Hippocampal formation (tissue), 2 donors: ENCODE measurements at places on chromosomes 16 and 17.
A peak's percentile ranks its signal among the peaks of the same experiment; 100 is the strongest.

DNA sequence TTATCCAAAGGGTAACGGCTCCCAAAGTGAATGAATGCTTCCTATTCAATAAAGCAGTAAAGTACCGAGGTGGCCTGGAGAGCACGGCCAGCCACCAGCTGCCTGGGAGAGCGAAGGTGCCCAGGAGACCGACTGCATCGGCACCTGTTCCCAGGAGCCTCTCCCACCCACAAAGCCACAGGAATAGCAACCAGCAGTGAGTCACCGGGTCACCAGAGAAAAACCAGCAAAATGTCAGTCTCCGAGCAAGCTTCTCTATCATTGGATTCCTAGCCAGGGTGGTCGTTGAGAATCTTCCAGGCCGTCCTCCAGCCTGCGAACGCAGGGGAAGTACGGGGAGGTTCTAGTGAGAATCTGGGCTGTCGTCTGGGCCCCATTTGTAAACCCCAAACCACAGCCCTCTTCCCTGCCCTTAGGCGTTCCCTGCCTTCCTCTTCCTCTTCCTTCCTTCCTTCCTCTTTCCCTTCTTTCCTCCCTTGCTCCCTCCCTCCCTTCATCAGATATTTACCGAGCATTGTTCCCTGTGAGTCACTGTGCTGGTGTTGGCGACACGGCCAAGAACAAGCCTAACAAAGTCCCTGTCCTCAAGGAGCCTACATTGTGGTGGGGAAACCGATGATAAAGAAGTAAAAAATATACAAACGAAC, 114.6 kb downstream of the SLC39A11 start:
- DNase-seq = no peak

- no peak for DNase-seq
Measured at GRCh38 chr17:3828852-3829232, 17.2 kb downstream of the NCBP3 start.

- DNase-seq = peak; percentile 56
Measured at GRCh38 chr16:80369138-80369958, 171.4 kb upstream of the DYNLRB2 start.

GRCh38 chr16:75045424-75045823, 46.6 kb downstream of the ZNRF1 start:
- no peak for DNase-seq

GRCh38 chr16:24681793-24682192, 47.7 kb upstream of the TNRC6A start:
- DNase-seq = no peak

- DNase-seq = peak; percentile 41
Measured at GRCh38 chr16:84599521-84600202, 18.2 kb downstream of the COTL1 start.

- DNase-seq = no peak
Measured at GRCh38 chr17:79776376-79777119, 1.4 kb upstream of the CBX2 start.

DNA sequence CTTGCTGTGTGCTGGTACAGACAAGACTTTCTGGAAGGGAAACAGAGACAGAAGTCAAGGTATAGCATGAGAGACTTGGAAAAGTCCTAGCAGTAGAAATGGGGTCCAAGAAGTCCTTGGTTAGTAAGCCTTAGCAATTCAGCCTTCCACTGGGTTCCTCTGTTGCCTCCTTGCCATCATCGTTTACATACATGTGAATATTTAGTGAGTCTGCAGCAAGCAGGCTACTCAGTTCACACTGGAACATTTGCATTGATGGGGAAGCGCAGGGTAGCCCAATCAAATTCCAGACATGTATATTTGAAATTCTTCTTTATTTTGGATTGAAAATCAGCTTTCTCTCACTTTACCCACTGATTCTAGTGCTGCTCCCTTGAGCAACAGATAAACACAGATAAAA, 27.1 kb downstream of the LIMD2 start:
- no peak for DNase-seq

- DNase-seq = no peak
Measured at GRCh38 chr16:78562650-78563049, 463.2 kb downstream of the WWOX start.
